Melanocyte of skin (primary cell): ENCODE measurements at places on chromosomes 5 and 9. TPM values are rescaled to one million over a fixed set of nuclear protein-coding genes. Genes with fewer than 3 reads are reported as not detected.

Gene TLX3
- not detected in 2 replicates for total RNA-seq

Gene PCDHB15
- under 0.01 TPM in 1 of 2 replicates, not detected in the other for total RNA-seq

Gene OR13C5
- total RNA-seq, result not detected in 2 replicates

Gene SOHLH1
- not detected in 2 replicates for total RNA-seq

Gene FPGS
- 57.8 and 66.3 TPM in 2 replicates for total RNA-seq

Gene GRXCR2
- total RNA-seq, result not detected in 2 replicates

Gene CD14
- total RNA-seq, result 1.8 and 3.4 TPM in 2 replicates

Gene LCN12
- not detected in 2 replicates for total RNA-seq

Gene ENG
- 10.9 and 11.4 TPM in 2 replicates for total RNA-seq

Gene NEUROG1
- not detected in 2 replicates for total RNA-seq

Gene SPATA31C1
- not detected in 2 replicates for total RNA-seq

Gene SLC25A2
- total RNA-seq, result under 0.01 TPM in 1 of 2 replicates, not detected in the other

Gene ABLIM3
- total RNA-seq, result 6.0 and 10.0 TPM in 2 replicates

Gene GFI1B
- total RNA-seq, result under 0.01 TPM in 1 of 2 replicates, not detected in the other

Gene FAM78A
- 6.3 and 7.6 TPM in 2 replicates for total RNA-seq

Gene CD74
- 31.7 and 77.8 TPM in 2 replicates for total RNA-seq

Gene FOXD4L5
- total RNA-seq, result under 0.01 TPM in 2 replicates

Gene INSL6
- not detected in 2 replicates for total RNA-seq

Gene FGF1
- total RNA-seq, result 0.34 and 5.8 TPM in 2 replicates

Gene CDH9
- not detected in 2 replicates for total RNA-seq

Gene PCDHB16
- total RNA-seq, result 0.36 TPM in 1 of 2 replicates, not detected in the other

Gene WDR38
- total RNA-seq, result not detected in 2 replicates

Gene SLC4A9
- not detected in 2 replicates for total RNA-seq

Gene DOCK2
- total RNA-seq, result 0.36 and 0.69 TPM in 2 replicates

Gene SLC24A2
- total RNA-seq, result under 0.01 TPM in 1 of 2 replicates, not detected in the other

Gene PCA3
- under 0.01 and 0.34 TPM in 2 replicates for total RNA-seq

Gene ACER2
- total RNA-seq, result 2.2 and 2.3 TPM in 2 replicates

Gene SLIT3
- under 0.01 and 0.46 TPM in 2 replicates for total RNA-seq

Gene FSD1L
- total RNA-seq, result 9.3 and 13.7 TPM in 2 replicates

Gene MYMK
- total RNA-seq, result not detected in 2 replicates

Gene TBCA
- 114 and 153 TPM in 2 replicates for total RNA-seq

Gene NUTM2F
- total RNA-seq, result not detected in 2 replicates

Gene COL15A1
- 0.69 and 0.73 TPM in 2 replicates for total RNA-seq

Gene ANKRD55
- total RNA-seq, result not detected in 2 replicates

Gene GPR151
- not detected in 2 replicates for total RNA-seq

Gene PCDHGA9
- total RNA-seq, result 1.00 and 1.5 TPM in 2 replicates

Gene STX17
- 30.6 and 33.1 TPM in 2 replicates for total RNA-seq

Gene FAXDC2
- 11.6 and 18.2 TPM in 2 replicates for total RNA-seq

Gene CNTNAP3
- 0.34 and 8.0 TPM in 2 replicates for total RNA-seq

Gene CLIC3
- not detected in 2 replicates for total RNA-seq

Gene TLR4
- 28.7 and 43.7 TPM in 2 replicates for total RNA-seq

Gene NTNG2
- total RNA-seq, result 0.46 and 0.67 TPM in 2 replicates

Gene SMIM32
- not detected in 2 replicates for total RNA-seq

Gene FSTL4
- 0.34 and 0.36 TPM in 2 replicates for total RNA-seq

Gene POU5F2
- 1.0 and 2.5 TPM in 2 replicates for total RNA-seq

Gene DCANP1
- total RNA-seq, result not detected in 2 replicates

Gene PCDHGA11
- total RNA-seq, result 4.8 and 9.1 TPM in 2 replicates

Gene MARCHF11
- total RNA-seq, result not detected in 2 replicates

Gene GABRA1
- not detected in 2 replicates for total RNA-seq

Gene GLRX
- 16.3 and 22.4 TPM in 2 replicates for total RNA-seq

Gene DOCK8
- total RNA-seq, result 10.0 and 13.3 TPM in 2 replicates

Gene AGXT2
- not detected in 2 replicates for total RNA-seq

Gene ADRA1B
- 5.8 and 9.3 TPM in 2 replicates for total RNA-seq

Gene NAIF1
- total RNA-seq, result 5.9 and 10.2 TPM in 2 replicates
